ENCODE measurements at places on chromosomes 2 and 18. TPM values are rescaled to one million over a fixed set of nuclear protein-coding genes. Genes with fewer than 3 reads are reported as not detected.

Gene MAPK4
- 55.8 TPM for total RNA-seq

Gene RFTN2
- total RNA-seq = 2.2 TPM

Gene CCL20
- total RNA-seq = 0.96 TPM

Gene GCFC2
- 35.9 TPM for total RNA-seq

Gene RBFA
- 33.2 TPM for total RNA-seq

Gene SGPP2
- total RNA-seq = not detected

Gene GREB1
- 57.6 TPM for total RNA-seq

Gene YPEL5
- total RNA-seq = 53.6 TPM

Gene CEP192
- total RNA-seq = 22.4 TPM

Gene FAM110C
- not detected for total RNA-seq

Gene DSC2
- 0.29 TPM for total RNA-seq

Gene IL1F10
- not detected for total RNA-seq

Gene TCF23
- not detected for total RNA-seq

Gene MC5R
- total RNA-seq = not detected

Gene NDC80
- total RNA-seq = 27.7 TPM

Gene MAB21L4
- not detected for total RNA-seq
